ENCODE measurements at places on chromosomes 6 and 20.

DNA sequence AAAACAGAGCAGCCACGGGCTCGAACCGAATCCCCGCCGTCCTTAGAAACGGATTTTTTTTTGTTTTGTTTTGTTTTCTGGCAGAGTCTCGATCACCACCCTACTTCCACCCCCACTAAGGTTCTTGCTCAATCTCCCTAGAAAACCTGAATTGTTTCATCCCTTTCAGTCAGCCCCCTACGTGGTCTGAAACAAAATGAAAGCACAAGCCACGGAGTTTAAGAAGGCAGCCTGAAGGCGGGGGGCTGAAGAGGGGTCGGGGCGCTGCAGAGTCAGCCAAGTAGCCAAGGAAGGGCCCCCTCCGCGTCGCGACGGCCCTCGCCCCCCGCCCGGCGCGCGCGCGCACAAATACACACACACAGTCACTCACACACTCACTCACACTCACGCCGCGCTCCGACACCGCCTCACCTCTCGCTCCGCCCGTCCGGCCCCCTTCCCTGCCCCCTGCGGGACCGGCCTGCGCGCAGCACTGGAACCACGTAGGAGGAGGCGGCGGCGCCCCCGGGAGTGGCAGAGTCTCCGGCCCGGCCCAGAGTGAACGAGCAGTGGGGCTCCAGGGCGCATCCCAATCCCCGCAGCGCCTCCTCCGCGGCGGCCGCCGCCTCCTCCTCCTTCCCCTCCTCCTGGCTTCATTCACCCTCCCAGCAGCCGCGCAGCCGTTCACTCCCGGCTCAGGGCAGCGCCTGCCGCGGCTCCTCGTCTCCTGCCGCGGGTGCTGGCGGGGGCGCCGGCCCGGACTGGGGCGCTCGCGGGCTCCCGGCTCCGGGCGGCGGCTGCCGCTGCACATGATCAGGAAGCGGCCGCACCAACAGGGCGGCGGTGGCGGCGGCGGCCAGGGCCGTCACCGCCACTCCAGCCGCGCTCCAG lies 1.4 kb downstream of the ATXN1 start:
- DNase-seq = peak; percentile 83

- DNase-seq = no peak
Measured at GRCh38 chr20:56442389-56443365, 25.8 kb upstream of the RTF2 start.

GRCh38 chr20:24583169-24583792 lies 113.9 kb downstream of the SYNDIG1 start:
- DNase-seq = no peak

DNA sequence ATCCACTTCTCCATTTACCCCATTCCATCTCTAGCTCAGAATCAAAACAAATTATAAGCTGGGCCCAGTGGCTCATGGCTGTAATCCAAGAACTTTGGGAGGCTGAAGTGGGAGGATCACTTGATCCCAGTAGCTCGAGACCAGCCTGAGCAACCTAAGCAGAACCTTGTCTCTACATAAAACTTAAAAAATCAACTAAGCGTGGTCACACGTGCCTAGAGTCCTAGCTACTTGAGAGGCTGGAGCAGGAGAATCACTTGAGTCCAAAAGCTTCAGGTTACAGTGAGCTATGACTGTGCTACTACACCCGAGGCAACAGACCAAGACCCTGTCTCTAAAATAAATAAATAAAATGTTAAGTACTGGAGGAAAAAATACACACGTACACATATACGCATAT lies 74.7 kb upstream of the RUNX2 start:
- no peak for DNase-seq

- DNase-seq = no peak
Measured at GRCh38 chr20:23047001-23047737, 2.3 kb downstream of the THBD start.

- no peak for DNase-seq
Measured at GRCh38 chr6:40319124-40319523, 268.0 kb downstream of the LRFN2 start.

Data from MG63 (cell line).